Left lung (tissue), 14 donors: ENCODE measurements at places on chromosomes 3 and 15. TPM values are rescaled to one million over a fixed set of nuclear protein-coding genes. Genes with fewer than 3 reads are reported as not detected.

Gene TRH
- polyA plus RNA-seq: 0.57 TPM

Gene GOLGA8S
- polyA plus RNA-seq: 1.8 TPM

Gene REC114
- not detected for polyA plus RNA-seq

Gene CHL1
- polyA plus RNA-seq: 1.9 TPM

Gene UTS2B
- polyA plus RNA-seq: 0.37 TPM

Gene ALDH1A2
- polyA plus RNA-seq: 55.1 TPM

Gene GOLGB1
- polyA plus RNA-seq: 69.8 TPM
